Stimulated activated CD4-positive, alpha-beta T cell treated with anti-CD3 and anti-CD28 coated beads, Interleukin-1b, Interleukin-23, amount 100 ng/mL, for 4 hours (primary cell): ENCODE measurements at places on chromosomes 1 and 21.
A peak's percentile ranks its signal among the peaks of the same experiment; 100 is the strongest.

DNA sequence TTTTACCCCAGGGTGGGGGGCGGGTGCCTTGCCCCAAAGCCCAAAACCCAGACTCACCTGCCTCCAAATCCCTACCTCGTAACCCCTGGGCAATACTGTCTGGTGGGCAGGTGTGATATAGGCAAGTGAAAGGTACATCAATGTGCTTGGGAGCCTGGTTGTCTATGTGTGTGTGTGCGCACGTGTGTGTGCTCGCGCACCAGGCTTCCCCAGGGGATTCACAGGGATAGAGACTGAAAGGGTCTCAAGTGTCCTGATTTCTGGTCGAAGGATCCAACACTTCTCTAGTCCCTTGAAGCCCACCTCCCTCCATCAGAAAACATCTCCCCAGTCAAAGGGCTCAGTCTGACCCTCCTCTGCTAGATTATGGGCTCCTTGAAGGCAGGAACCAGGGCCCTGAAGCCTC is 28.9 kb upstream of the EPB41 start:
- DNase-seq: no peak

- no peak for DNase-seq
Observed at GRCh38 chr1:78491451-78492071, 787 bp downstream of the PTGFR start.

DNA sequence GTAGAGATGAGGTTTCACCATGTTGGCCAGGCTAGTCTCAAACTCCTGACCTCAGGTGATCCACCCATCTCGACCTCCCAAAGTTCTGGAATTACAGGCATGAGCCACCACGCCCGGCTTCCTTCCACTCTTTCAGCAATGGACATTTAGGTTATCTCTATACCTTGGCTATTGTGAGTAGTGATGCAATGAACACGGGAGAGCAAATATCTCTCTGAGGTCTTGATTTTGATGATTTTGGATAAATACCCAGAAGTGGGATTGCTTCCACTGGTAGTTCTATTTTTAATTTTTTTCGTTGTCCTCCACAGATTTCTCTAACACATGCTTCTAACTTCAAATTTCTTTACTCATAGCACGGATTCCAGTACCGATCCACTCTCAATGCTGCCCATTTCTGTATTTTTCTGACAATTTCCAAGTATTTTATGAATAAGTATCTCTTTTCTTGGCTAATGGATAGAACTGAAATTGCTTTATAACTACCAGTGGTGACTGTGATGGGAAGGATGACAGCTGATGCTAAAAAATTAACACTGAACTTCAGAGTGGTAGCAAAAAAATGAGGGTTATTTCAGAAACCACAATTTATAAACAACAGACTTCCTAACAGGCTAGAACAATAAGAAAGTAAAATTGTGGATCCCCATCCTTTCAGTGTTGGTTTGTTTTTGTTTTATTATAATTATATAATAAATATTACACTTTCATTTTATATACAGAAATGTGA is 327.5 kb upstream of the RUNX1 start:
- DNase-seq: no peak

DNA sequence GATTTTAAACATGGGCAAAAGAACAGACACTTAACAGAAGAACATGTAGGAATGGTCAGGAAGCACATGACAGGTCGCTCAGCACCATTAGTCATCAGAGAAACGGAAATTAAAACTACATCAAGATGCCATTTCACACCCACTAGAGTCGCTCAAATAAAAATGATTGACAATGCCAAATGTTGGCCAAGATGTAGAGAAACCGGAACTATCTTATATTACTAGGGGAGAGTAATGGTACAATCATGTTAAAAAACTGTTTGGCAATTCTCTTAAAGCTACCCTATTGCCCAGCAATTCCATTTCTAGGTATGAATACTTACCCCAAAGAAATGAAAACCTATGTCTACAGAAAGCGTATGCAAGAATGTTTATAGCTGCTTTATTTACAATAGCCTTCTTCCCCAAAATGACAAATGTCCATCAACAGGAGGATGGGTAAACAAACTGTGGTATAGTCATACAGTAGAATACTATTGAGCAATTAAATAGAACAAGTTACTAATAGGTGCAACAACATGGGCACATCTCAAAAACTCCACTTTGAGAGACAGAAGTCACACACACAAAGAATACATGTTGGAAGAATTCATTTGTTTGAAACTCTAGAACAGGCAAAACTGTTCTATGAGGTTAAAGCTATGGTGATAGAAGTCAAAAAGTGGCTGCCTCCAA is 92.8 kb downstream of the ETS2 start:
- DNase-seq: no peak

DNA sequence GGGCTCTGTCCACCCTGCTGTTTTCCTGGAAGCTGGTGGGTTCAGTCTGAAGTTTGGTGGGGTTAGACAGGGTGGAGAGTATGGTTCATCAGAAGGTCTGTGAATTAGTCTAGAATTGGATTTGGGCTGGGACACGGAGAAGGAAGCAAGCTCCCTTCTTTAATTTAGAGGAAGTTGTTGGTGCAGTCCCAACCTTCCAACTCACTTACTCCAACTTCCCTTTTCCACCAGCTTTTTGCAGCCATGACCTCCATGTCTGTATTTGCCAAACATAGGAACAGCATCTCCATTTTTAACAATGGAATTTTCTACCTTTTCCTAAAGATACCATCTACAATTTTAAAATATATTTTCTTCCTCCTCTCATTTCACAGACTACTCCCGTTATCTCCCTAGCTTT is 28.5 kb upstream of the PRELP start:
- no peak for DNase-seq

DNA sequence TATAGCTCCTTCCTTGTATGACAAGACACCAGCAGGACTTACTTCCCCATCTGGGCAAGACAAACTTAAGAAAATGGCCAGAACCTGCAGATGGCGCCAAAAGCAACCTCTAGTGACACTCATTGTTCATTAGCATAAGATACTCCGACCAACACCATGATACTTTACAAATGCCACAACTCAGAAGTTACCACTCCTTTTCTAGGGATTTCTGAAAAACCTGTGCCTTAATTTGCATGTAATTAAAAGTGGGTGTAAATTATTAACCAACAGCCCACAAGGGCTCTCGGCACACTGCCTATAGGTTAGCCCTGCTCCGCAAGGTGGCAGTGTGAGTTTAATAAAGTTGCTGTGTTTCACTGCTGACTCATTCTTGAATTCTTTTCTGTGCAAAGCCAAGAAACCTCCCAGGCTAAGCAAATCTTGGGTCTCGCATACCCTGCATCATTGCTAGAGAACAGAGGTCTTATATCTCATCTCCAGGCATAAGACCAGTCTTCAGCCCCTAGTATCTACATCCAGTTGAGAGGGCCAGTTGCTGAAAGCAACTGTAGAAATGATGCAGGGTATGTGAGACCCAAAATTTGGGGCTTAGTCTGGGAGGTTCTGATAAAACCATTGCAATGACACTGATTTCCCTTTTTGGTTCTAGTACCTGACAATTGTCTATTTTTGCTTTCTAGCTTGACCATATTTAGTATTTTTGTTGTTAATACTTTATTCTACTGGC is 86.4 kb downstream of the FAF1 start:
- peak; percentile 45 for DNase-seq

DNA sequence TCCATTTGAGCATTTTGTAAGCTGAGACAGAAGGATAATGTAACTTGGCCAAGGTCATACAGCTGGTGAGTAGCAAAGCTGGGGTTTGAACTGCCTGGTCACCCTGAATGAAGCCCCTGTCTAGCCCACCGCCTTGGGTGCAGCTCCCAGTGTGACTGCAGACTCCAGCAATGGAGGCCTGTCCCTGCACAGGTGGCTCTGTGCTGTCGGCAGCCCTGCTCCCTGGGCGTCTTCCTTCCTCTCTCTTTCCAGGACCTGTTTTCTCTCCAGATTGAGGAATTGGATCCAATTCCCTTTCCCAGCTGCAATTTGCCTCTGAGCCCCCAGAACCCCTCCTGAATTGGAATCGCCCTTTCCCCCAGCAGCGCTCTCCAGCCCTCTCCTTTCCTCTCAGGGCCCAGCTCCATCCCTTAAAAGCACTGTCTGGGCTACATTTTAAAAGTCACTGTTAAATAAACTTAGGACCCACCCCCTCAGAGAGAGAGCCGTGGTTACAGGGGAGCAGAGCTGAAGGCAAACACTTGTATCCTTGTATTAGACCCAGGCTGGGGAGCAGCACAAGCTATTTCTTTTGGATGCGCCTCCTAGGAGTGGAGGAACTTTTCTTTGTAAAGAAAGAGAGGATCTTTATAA is 161.4 kb upstream of the LMO4 start:
- DNase-seq: no peak

GRCh38 chr1:66540434-66541032 is 6.6 kb downstream of the SGIP1 start:
- no peak for DNase-seq

DNA sequence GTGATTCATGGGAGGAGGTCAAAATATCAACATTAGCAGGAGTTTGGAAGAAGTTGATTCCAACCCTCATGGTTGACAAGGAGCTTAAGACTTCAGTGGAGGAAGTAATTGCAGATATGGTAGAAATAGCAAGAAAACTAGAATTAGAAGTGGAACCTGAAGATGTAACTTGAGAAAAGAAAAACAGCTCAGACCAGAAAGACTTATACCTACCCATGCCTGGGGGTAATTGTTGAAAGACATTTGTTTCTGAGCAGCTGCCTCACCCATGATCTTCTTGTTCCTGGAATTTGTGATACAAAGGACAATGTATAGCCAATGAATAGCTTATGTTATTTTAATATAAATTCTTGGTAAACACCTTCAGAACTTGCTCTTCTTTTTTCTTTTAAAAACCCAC is 128.6 kb downstream of the LRIG2 start:
- no peak for DNase-seq

- DNase-seq: no peak
Observed at GRCh38 chr1:8870616-8871538, 7.6 kb downstream of the ENO1 start.

- no peak for DNase-seq
Observed at GRCh38 chr1:182978151-182978853, 25.3 kb upstream of the SHCBP1L start.

GRCh38 chr1:115813727-115814126 is 27.2 kb downstream of the NHLH2 start:
- no peak for DNase-seq

DNA sequence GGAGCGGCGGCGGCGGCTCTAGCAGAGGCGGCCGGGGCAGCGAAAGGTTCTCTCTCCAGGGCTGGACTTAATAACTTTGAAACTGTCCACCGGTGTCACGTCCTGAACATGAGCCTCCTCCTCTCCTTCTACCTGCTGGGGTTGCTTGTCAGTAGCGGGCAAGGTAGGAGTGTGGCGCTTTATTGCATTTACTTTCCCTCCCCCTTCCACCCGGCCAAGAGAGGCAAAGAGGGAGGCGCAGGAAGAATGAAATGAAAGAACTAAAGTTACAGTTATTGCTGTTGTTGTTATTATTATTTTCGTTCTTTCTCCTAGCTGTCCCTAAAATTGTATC is 214 bp downstream of the NCAM2 start:
- DNase-seq: no peak

DNA sequence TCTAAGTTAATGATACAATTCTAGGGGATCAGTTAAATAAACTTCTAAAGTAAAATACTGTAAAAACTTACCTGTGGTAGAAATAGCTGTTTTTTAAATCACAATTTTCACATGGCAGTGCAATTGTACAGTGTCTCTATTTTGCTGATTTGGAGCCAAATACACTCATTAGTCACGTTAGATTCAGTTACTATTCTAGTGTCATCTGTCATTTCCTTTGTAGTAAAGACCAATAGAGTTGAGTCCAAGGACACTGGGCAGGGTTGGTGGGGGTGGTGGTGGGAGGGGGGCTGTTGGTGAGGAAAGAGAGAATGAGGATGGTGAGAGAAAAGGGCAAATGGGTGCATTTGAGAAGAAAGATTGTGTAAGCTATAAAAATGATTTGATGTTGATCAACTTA is 33.6 kb downstream of the CD55 start:
- no peak for DNase-seq

- no peak for DNase-seq
Observed at GRCh38 chr21:45051580-45052434, 22.6 kb upstream of the ADARB1 start.

- no peak for DNase-seq
Observed at GRCh38 chr1:117049857-117050256, 10.3 kb upstream of the TTF2 start.

DNA sequence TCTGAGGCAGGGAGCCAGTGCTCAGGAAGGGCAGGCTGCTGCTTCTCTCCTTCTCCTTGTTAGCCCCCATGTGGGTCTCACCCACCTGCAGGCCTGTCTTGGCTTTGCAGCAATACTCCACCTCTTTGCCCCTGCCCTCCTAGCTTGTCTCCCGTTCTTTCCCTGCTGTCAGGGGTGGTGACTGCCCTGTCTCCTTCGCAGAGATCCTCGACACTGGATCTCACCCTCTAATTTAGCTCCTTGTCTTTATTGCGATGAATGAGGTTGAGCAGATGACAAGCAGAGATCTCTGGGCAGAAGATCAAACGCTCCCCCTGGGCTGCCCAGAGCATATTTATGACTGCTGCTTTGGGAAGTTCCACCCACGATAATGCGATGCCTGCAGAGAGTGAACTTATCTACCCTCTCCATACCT is 199.2 kb downstream of the ROR1 start:
- DNase-seq: no peak

DNA sequence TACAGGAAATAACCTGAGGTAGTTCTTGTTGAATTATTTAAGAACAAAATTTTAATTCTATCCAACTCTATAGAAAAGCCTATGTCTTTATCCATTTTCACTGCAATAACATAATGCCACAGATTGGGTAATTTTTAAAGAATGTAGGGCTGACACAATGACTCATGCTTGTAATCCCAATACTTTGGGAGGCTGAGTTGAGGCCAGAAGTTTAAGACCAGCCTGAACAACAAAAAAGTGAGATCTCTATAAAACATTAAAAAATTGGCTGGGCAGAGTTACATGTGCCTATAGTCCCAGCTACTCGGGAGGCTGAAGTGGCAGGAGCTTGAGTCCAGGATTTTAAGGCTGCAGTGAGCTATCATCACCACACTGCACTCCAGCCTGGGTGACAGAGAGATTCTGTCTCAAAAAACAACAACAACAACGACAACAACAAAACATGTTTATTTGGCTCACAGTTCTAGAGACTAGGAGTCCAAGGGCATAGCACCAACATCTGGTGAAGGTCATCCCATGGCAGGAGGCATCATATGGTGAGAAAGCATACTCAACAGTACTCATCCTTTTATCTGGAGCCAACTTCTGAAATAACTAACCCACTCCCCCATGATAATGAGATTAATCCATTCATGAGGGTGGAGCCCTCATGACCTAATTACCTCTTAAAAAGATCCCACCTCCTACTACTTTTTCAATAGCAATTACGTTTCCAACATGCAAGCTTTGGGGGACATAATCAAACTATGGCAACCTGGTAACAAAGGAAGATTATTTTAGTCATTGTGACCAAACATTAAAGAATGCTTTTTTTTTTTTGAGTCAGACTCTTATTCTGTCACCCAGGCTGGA is 59.6 kb downstream of the ABL2 start:
- DNase-seq: no peak
